ENCODE measurements at places on chromosomes 3 and 15.

DNA sequence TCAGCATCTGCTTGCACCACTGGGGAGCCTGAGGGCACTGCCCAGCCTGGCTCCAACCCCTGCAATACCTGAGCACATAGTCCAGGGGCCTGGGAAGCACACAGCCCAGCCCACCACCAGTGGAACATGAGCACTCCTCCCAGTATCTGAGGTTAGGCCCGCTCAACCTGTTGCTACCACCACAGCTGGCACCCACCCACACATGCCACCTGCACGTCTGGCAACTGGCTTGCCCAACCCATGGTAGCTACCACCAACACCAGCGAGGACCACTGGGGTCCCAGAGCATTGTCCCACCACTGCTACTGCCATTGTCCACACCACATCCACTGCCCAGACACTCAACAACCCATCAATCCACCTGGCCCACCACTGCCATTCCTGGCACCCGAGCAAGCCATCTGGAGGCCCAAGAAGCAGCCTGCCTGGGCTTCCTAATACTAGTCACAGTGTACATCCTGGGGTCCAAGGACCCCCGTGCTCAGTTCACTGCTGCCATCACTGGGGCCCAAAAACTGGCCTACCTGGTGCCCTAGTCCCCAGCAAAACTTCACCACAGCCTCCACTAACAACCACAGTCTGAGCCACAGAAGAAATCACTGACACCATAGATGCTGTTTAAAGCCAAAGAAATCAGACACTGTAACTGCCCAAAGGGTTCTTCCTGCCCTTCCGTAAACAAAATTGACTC, 62.1 kb upstream of the TBC1D23 start:
- H3K36me3 ChIP-seq, result no peaks in the 10 kb centered on the region
- no peak overlapping the region for H3K27ac ChIP-seq
- DNase-seq, result peak; percentile 24

- H3K27me3 ChIP-seq, result no peaks in the 10 kb centered on the region
- H3K4me3 ChIP-seq, result no peak overlapping the region
- H3K27ac ChIP-seq, result no peak overlapping the region
Observed at GRCh38 chr3:174636451-174636850, 222.7 kb upstream of the NAALADL2 start.

DNA sequence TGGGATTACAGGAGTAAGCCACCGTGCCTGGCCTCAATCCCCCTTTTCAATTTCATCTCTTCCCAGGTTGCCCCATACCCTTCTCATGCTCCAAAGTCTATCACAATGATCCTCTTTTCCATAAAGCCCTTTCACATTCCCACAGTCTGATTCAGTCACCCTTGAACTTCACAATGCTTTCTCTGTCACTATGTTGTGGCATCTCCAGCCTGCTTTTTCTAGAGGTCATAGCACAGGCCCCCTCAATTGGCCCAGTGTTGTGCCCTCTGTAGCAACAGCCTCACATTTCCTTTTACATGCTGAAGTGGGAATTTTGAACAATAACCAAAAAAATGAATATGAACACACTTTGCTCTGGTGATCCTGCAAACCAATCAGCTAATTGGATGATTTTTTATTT, 21.5 kb downstream of the DRD3 start:
- no peaks in the 10 kb centered on the region for H3K36me3 ChIP-seq
- peaks cover 11% of the 10 kb centered on the region for H3K27me3 ChIP-seq
- no peak for DNase-seq
- no peaks in the 10 kb centered on the region for H3K4me1 ChIP-seq
- H3K27ac ChIP-seq, result no peak overlapping the region
- no peak overlapping the region for H3K4me3 ChIP-seq

DNA sequence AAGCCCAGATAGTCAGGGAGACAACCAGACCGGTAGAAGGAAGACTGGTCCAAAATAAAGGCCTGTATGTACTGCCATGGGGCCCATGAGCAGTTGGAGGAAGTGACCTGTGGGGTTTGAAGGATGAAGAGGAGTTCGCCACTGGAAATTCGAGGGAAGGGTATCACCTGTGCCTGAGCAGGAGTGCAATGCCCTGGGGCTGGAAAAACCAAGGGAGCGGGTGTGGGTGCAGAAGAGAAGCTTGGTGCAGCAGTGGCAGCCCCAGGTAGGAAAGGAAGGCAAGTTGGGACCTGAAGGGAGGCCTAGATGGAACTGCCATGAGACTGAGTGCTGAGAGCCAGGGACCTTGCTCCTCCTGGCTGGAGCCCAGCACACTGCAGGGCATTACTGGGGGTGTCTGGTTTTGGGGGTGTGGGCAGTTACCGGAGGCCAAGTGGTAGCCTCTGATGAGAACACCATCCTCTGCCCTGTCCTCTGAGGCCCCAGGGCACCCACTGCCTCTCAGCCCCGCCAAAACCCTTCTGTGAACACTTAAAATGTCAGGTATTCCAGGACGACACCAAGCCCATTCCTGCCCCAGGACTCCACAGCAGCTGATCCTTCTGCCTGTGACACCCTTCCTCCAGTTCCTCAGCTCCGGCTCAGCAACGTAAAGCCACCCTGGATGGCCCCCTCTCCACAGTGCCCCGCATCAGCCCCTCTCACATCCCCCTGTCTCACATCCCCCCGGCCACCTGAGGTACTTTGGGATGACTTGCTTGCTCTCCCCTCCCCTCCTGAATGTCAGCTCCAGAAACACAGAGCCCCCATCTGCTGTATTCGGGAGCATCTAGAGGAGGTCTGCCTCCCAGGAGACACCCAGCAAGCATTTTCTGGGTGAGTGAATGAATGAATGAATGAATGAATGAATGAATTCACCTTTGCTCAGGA, 42.9 kb downstream of the WNT7A start:
- no peak overlapping the region for H3K27ac ChIP-seq
- DNase-seq, result no peak
- H3K4me3 ChIP-seq, result no peak overlapping the region
- H3K27me3 ChIP-seq, result no peaks in the 10 kb centered on the region
